Sigmoid colon (tissue), 7 donors: ENCODE measurements at places on chromosomes 11 and 22. TPM values are rescaled to one million over a fixed set of nuclear protein-coding genes. Genes with fewer than 3 reads are reported as not detected.

DNA sequence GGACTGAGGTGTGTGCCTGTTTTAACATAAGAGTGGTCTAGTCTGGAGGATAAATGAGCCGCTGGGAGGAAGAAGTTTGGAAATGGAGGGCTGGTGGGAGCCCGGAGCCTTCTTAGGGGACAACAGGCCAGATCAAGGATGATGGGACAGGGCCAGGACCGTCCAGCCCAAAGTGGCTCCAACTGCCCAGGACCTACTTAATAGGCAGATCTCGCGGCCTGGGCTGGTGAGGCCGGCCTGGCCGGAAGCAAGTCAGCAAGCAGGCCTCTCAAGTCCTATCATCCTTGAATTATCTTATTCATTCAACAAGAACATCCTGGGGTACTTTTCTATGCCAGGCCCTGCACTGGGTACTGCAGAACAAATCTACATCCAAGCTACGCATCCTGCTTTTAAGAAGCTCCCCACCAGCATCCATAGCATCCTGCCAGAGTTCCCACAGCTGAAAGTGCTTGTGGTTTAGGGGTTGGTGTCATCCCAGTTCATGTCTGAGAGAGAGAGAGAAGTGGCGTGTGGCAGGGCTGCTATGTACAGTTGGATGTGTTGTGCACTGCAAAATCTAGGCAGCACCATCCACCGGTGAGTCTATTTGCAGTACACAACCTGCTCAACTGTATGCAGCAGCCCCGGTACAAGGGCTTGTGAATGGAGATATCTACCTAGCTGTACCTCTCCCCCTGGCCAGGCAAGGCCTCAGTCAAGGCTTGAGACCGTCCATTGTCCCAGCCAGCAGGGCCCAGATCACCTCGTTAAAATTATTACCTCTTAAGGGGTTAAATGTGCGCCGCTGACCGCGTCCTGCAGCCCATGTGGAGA lies 82.1 kb downstream of the FBLN1 start:
- peaks cover 5% of the 10 kb centered on the region for H3K4me1 ChIP-seq
- H3K27me3 ChIP-seq: no peaks in the 10 kb centered on the region
- H3K27ac ChIP-seq: no peak overlapping the region
- H3K4me3 ChIP-seq: no peak overlapping the region
- no peaks in the 10 kb centered on the region for H3K36me3 ChIP-seq

The CYTH4 gene
- total RNA-seq: 6.1 TPM

GRCh38 chr11:2248762-2249161 lies 21.6 kb downstream of the ASCL2 start:
- H3K27me3 ChIP-seq: no peaks in the 10 kb centered on the region
- no peaks in the 10 kb centered on the region for H3K36me3 ChIP-seq
- no peaks in the 10 kb centered on the region for H3K4me1 ChIP-seq
- no peak overlapping the region for H3K27ac ChIP-seq

DNA sequence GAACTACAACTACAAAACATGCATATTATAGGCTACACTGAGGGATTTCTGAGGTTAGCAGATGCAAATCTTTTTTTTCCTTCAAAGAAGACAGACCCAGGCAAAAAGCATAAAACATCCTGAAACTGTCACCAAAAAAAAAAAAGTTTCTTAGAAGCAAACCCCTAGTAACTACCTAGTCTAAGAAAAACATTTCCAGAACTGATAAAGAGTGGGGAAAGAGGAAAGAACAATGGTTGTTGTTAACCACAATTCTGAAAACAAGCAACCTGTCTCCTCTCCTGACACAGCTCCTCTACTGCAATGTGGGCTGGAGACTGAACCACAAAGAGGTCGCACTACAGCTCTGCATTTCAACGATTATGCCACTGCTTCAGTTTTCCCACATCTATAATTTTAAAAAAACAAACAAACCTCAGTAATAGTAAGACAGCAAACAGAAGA lies 15.0 kb downstream of the DENND5A start:
- H3K27me3 ChIP-seq: no peaks in the 10 kb centered on the region
- peaks cover 5% of the 10 kb centered on the region for H3K36me3 ChIP-seq
- H3K27ac ChIP-seq: no peak overlapping the region
- no peak overlapping the region for H3K4me3 ChIP-seq
- no peaks in the 10 kb centered on the region for H3K4me1 ChIP-seq
- no peak for DNase-seq

GRCh38 chr11:102926517-102926916 lies 29.0 kb downstream of the MMP13 start:
- no peak for DNase-seq
- H3K27ac ChIP-seq: no peak overlapping the region

The FOLR3 gene
- not detected for total RNA-seq

GRCh38 chr22:19568337-19569275 lies 44.4 kb upstream of the CLDN5 start:
- no peak overlapping the region for H3K27ac ChIP-seq
- no peak for DNase-seq
- H3K4me3 ChIP-seq: no peak overlapping the region

GRCh38 chr11:10302744-10303557 lies 1.9 kb upstream of the ADM start:
- H3K27me3 ChIP-seq: no peaks in the 10 kb centered on the region
- no peaks in the 10 kb centered on the region for H3K36me3 ChIP-seq
- DNase-seq: peak; percentile 96
- peak overlapping the region; percentile 76 for H3K4me3 ChIP-seq

DNA sequence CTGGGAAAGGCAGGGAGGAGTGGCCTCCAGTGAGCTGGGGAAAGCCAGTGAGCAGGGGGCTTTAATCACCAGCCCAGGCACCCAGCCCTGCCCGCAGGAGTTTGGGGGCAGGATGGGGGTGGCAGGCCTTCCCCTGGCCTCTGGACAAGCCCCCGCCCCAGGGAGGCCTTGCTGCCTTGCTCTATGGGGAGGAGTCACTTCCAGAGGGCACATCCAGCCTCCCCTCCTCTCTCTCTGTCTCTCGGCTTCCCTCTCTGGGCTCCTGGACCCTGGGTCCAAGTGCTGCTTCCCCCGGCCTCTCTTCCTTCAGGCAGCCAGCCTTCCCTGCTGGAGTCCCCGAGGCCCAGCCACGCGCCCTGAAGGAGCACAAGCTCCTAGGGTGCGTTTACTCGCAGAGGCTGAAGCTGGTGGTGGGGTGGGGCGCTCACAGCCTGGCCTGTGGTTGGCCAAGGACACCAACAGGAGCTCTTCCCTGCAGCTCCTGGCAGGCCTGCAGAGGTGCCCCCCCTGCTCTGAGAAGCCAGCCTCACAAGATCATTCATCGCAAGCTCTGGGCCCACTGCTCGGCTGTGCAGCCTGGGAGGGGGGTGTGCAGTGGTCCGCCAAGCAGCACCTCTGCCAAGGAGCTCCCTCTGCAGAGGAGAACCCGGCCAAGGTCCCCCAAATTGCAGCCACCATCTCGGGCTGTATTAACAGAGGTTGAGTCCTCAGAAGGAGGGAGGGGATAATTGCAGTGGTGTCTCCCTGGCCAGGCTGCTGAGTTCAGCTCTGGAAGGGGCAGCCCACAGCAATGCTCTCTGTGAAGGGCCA lies 25.4 kb downstream of the OSBPL5 start:
- H3K4me3 ChIP-seq: no peak overlapping the region
- DNase-seq: no peak
- H3K27ac ChIP-seq: no peak overlapping the region
- H3K27me3 ChIP-seq: no peaks in the 10 kb centered on the region
- peaks cover 45% of the 10 kb centered on the region for H3K4me1 ChIP-seq

- no peak overlapping the region for H3K27ac ChIP-seq
- no peak overlapping the region for H3K4me3 ChIP-seq
- H3K36me3 ChIP-seq: peaks cover 20% of the 10 kb centered on the region
- DNase-seq: peak; percentile 53
- H3K4me1 ChIP-seq: no peaks in the 10 kb centered on the region
Measured at GRCh38 chr11:71491531-71491930, 35.5 kb upstream of the KRTAP5-7 start.

The CRACR2B gene
- total RNA-seq: 1.5 TPM

GRCh38 chr22:42974223-42974622 lies 40.7 kb downstream of the PACSIN2 start:
- H3K27me3 ChIP-seq: no peaks in the 10 kb centered on the region
- no peaks in the 10 kb centered on the region for H3K36me3 ChIP-seq
- no peaks in the 10 kb centered on the region for H3K4me1 ChIP-seq
- H3K27ac ChIP-seq: peak overlapping the region; percentile 49
- no peak overlapping the region for H3K4me3 ChIP-seq
- DNase-seq: no peak

The A4GALT gene
- total RNA-seq: 28.6 TPM

GRCh38 chr11:130999086-130999485 lies 82.8 kb upstream of the SNX19 start:
- no peaks in the 10 kb centered on the region for H3K27me3 ChIP-seq
- no peaks in the 10 kb centered on the region for H3K36me3 ChIP-seq
- no peak for DNase-seq
- no peak overlapping the region for H3K4me3 ChIP-seq
- H3K27ac ChIP-seq: no peak overlapping the region
- no peaks in the 10 kb centered on the region for H3K4me1 ChIP-seq

DNA sequence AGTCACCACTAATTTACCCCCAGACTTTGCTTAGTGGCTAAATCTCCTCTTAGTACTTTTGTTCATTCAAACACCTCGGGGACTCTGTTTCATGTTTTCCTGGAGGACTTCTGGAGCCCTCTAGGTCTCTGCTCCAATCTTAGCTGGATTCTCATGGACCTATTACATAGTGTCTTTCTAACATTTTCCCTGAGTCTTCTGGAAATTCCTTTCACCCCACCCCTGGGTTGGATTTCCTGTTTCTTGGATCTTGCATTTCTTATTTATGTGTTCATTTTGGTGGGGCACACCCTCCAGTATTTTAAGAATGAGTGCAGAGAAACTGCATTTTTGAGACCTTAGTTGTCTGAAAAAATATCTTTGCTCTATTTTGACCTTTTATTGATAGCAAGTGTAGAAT lies 220.1 kb downstream of the BLID start:
- H3K4me1 ChIP-seq: peaks cover 2% of the 10 kb centered on the region
- H3K27ac ChIP-seq: no peak overlapping the region
- no peak overlapping the region for H3K4me3 ChIP-seq
- no peaks in the 10 kb centered on the region for H3K36me3 ChIP-seq
- no peaks in the 10 kb centered on the region for H3K27me3 ChIP-seq
- no peak for DNase-seq

The TPCN2 gene
- 43.5 TPM for total RNA-seq

The SLC22A9 gene
- total RNA-seq: not detected

GRCh38 chr11:76251576-76251975 lies 45.3 kb upstream of the WNT11 start:
- H3K4me1 ChIP-seq: no peaks in the 10 kb centered on the region
- no peak for DNase-seq
- no peak overlapping the region for H3K27ac ChIP-seq
- H3K27me3 ChIP-seq: no peaks in the 10 kb centered on the region
- H3K36me3 ChIP-seq: no peaks in the 10 kb centered on the region

The PITPNM1 gene
- 3.5 TPM for total RNA-seq

The ZNF215 gene
- 0.49 TPM for total RNA-seq

DNA sequence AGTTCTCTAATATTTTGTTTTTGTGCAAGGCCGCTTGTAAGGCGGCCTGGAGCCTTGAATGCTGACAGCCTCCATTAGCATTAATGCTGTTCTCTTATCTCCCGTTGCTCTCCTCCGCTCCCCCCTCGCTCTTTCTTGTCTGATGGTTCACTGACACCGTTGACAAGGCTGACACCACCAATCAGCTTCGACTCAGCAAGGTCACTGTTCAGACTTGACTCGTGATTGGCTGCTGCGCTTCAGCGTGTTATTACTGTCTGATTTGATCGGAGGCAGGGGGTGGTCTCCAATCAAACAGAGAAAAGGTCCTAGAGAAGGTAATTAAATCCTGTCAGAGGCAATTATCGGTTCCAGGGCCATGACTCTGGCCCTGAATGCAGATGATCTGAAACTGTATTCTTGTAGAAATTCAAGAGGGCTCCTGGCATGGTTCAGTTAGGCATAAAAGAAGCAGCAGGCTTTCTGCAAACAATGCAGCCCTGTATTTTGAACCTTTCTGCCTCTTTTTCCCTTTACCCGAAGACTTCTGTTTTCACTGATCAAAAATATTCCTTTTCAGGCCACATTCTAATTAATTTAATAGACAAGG lies 49.3 kb upstream of the MPPED2 start:
- H3K4me3 ChIP-seq: no peak overlapping the region
- no peaks in the 10 kb centered on the region for H3K36me3 ChIP-seq
- DNase-seq: peak; percentile 61

DNA sequence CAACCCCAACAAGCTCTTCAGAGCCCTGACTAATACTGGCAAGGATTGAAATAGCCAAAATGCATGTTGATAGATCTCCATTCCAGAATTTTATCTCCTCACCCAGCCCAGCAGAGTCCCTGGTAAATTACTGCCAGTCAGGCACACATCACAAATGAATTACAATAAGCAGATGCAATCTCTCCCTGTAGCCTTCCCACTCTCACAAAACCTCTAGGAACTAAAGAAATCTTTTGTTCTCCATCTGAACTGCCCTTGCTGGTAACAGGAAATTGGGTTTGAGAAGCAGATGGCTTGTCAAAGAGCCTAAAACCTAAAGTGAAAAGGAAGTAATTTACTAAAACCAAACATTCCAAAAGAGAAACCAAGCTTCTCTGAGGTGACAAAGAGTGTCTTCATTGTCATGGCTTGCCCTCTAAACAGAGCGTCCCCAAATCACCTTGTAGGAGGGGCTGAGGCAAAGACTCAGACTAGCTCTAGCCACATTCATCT lies 59.5 kb downstream of the FAM168A start:
- no peak overlapping the region for H3K27ac ChIP-seq
- no peak for DNase-seq
- H3K4me1 ChIP-seq: no peaks in the 10 kb centered on the region
- no peaks in the 10 kb centered on the region for H3K27me3 ChIP-seq
- no peaks in the 10 kb centered on the region for H3K36me3 ChIP-seq

DNA sequence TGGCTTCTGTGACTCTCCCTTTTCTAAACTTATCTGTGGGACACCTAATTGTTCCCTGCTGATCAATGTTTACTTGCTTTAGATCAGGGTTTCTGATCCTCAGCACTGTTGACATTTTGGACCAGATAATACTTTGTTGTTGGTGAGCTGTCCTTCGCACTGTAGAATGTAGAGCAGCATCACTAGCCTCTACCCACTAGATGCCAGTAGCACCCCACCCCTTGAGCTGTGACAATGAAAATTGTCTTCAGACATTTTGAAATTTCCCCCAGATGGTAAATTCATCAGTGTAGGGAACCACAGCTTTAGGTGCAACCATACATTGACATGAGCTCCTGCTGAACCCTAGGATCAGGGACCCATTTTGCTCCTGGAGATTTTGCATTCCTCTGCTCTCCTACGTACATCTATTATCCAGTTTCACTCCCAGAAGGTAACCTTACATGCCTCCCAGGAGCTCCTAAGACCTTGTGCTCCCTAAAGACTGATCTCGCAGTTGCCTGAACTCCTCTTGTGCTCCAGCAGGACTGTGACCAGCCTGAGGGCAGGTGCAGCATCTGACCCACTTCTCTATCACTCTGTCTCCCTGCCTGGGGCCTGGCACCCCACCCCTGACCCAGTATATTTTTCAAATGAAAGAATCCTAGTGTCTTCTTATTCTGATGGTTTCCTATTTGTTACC lies 107.8 kb downstream of the FAR1 start:
- H3K4me3 ChIP-seq: no peak overlapping the region
- H3K27me3 ChIP-seq: no peaks in the 10 kb centered on the region
- DNase-seq: no peak

GRCh38 chr11:123582992-123583504 lies 71.4 kb downstream of the SCN3B start:
- DNase-seq: no peak
- H3K36me3 ChIP-seq: no peaks in the 10 kb centered on the region
- peaks cover 10% of the 10 kb centered on the region for H3K27me3 ChIP-seq
- H3K4me3 ChIP-seq: no peak overlapping the region

The ST14 gene
- total RNA-seq: 5.1 TPM

- H3K27ac ChIP-seq: no peak overlapping the region
- H3K36me3 ChIP-seq: no peaks in the 10 kb centered on the region
- no peaks in the 10 kb centered on the region for H3K27me3 ChIP-seq
- DNase-seq: no peak
- no peak overlapping the region for H3K4me3 ChIP-seq
Measured at GRCh38 chr11:70566768-70567530, 168.6 kb downstream of the CTTN start.
